ENCODE measurements at places on chromosomes 5 and 9.

DNA sequence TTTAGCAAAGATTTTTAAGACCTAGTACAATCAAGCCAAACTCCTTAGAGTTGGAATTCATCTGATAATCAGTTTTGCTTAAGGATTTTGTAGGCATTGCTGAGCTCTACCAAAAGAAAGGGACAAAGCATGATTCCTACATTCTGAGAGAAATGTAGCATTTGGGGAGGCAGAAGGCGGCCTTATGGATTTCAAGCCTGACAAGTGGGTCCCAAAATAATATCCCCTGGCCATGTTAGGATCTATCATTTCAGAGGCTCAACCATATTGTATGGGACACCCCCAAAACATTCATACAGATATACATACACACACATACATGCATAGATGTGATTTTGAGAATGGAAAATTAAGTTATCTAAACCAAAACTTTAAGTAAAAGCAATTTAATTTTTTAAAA lies 257.8 kb upstream of the VLDLR start:
- DNase-seq: no peak

DNA sequence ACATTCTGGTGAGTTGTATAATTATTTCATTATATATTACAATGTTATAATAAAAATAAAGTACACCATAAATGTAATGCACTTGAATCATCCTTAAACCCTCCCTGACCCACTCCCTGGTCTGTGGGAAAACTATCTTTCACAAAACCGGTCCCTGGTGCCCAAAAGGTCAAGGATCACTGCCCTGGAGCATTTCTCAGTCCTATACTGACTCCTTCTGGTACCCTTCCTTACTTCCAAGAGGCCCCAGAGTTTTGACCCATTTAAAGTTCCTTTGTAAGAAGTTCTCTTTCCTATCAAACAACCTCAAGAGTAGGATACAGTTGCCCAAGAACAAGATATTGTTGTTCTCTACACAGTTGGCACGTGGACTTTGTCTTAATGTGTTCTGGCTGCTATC lies 88.9 kb upstream of the TRPM3 start:
- DNase-seq: no peak

DNA sequence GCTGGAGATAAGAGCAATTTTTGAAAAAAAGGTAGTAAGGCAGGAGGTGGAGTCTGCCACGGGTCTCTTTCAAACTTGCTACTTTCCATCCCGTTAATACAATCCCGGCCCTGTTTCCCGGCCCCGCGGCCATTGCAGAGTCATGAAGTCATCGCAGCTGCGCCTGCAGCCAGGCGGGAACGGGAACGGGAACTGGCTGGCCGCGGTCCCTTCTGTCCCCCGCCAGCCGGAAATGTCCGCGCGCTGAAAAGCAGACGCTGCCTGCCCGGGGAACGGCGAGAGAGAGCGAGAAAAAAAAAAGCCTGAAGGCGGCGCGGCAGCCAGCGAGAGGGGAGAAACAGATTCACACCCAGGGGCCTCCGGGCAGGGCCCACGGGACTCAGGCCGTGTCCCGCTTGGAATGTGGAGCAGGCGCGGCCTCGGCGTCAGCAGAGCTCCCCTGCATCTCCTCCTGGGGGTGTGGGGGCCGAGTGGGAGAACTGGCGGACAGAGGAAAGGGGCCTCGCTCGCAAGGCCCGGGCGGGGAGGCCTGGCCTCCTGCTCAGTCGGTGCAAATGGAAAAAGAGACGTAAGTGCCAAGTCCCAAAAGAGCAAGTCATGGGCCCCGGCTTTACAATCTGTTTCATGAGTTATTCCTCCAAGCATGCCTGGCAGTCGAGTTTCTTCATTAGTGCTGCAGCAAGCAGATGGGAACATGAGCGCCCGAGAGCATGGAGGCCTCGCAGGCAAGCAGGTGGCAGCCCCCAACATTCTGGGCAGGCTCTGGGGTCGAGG lies 201.2 kb upstream of the GAS1 start:
- no peak for DNase-seq

DNA sequence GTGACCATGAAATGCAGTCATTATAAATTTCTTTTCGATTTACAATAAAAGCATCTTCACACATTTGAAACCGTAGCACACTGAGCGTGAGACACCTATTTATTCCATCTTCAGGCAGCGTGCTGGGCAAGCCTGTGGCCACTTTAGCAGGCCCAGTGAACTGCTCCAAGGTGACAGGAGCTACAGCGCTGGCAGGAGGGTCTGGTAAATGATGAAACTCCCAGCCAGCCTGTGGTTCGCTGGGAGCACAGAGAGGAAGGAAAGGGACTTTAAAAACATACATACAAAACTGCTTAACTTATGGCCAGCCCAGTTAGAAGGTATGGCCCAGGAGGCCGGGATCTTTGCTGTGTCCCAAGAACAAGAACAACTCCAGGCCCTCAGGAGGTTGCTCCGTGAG lies 5.1 kb downstream of the RAPGEF1 start:
- no peak for DNase-seq

DNA sequence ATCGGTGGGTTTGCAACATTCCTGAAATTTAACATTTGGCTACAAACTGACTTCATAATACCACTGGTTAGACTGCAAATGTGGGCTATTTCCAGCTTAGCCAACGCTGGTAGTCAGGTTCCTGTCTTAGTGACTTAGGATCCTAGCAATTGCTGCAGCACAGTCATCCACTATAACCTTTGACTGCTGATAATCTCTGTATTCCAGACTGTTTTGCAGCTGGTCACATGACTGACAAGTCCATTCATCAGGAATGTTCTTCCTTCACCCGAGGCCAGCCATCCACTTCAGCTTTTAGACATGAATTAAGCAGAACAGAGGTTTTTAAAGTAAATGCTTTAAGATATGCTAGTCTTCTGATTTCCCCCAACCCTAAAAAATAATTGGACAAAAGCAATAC lies 425.9 kb upstream of the MPDZ start:
- no peak for DNase-seq

- DNase-seq: no peak
Measured at GRCh38 chr5:118558871-118559270, 429.5 kb downstream of the DTWD2 start.

GRCh38 chr9:72542917-72543316 lies 21.5 kb downstream of the TMC1 start:
- no peak for DNase-seq

DNA sequence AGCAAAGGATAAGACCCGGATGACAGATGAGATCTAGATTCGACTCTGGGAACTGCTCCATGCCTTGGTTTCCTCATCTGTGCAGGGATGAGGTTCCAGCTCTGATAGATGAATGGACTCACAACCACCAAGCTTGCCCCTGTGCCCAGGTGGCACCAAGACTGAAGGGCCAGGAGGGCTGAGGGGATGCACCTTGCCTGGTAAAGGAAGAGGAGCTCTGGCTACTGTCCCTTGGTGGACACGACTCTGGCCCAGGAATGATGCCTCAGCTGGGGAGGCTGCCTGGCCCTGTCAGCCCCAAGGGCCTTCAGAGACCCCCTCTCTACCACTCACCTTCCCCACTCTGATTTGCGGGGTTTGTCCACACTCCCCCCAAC lies 24.9 kb upstream of the ANXA6 start:
- no peak for DNase-seq

- no peak for DNase-seq
Measured at GRCh38 chr5:128553747-128554146, 15.7 kb upstream of the FBN2 start.

- no peak for DNase-seq
Measured at GRCh38 chr9:88926781-88927505, 64.3 kb upstream of the S1PR3 start.

- no peak for DNase-seq
Measured at GRCh38 chr5:91052977-91053740, 330.0 kb downstream of the ARRDC3 start.

DNA sequence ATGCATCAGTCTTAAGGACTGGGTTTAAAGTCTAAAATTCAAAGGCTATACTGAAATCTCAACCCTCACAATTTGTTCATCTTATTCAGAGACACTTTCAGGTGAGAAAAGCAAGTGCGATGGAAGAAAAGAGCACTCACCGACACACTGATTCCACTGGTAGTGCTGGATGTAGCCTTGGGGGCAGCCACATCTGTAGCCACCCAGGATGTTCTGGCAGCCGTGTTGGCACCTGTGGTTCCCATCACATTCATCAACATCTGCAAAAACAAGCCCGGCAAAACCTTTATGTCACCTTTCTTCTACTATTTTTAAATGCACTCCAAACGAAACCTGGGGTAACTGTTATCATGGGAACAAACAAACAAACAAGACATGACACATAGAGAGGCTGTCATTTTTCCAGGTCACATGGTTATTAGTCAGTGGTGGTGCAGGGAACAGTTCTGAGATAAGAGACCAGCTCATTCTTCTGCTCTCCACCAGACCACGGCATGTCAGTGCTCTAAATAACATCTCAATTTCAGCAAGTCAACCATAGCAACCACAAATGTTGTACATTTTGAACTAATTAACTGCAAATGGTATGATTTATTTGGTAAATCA lies 188.4 kb downstream of the SLC12A2 start:
- DNase-seq: no peak

DNA sequence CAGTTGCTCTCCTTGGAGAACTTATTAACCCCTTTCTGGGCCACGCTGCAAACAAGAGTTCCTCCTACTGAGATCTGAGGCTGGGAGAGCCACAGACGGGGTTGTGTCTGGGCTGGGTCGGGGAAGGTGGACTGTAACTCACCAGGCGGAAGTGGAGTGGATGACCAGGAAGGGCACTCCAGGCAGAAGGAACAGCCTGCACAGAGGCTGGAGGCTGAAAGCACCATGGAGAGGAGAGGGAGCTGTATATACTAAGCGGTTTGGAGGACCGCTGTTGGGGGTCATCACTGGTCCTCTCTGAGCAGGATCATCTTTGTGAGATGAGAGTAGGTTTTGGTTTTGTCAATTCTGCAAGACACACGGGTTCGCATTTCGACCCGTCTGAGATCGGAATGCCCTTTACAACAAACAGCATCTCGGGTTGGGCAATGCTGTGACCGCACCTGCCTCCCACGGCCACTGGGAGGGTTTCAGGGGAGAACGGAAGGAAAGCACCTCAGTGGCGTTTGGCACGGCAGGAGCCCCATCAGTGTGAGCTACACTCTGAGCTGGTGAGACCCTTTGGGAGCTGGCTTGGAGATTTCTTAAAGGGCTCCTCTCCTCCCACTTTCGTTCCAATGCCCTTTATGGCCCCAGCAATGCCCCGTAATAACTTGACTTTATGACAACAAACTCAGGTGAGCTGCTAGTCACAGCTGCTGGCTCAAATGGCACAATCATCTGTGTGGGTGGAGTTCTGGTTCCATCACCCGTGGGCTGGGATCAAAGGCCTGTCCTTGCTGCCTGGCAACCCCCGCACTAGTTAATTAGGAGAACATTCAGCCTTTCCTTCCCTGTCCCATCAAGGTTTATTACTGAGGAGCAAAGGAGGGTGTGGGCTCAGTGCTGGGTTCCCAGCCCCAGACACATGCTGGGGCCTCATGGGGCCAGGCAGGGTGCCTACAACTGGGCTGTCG lies 18.7 kb upstream of the NEURL1B start:
- DNase-seq: no peak

GRCh38 chr5:73682176-73682575 lies 56.2 kb downstream of the ARHGEF28 start:
- DNase-seq: no peak

GRCh38 chr5:158450751-158451171 lies 591.8 kb upstream of the CLINT1 start:
- no peak for DNase-seq

DNA sequence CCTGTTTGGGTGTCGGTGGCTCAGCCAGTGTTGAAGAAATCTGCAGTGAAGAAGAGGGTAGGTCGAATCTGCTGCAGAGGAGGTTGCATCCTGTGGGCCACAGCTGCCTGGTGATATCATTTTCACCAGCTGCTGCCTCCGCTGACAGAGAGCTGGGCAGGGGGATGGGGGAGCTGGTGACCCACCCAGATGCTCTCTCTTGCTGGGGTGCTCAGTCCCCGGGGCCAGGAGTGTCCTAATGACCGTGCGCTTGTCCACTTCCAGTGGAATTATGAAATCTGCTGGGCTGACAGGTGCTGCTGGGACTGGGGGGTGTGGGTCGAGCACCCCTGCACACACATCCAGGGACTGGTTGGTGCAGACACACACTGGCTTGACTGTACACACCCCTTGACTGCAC lies 83.2 kb upstream of the IRX4 start:
- DNase-seq: no peak

- DNase-seq: no peak
Measured at GRCh38 chr5:93431250-93431649, 149.8 kb downstream of the NR2F1-AS1 start.

Measured in stimulated activated CD8-positive, alpha-beta memory T cell treated with anti-CD3 and anti-CD28 coated beads, Interleukin-7, amount 100 ng/mL, for 1 hour (primary cell).